Cardiac muscle cell (in vitro differentiated cells and primary cell): ENCODE measurements at places on chromosomes 3 and 15. TPM values are rescaled to one million over a fixed set of nuclear protein-coding genes. Genes with fewer than 3 reads are reported as not detected.

DPPA2 gene
- total RNA-seq, result not detected in 2 replicates

LRRC58 gene
- 10.9 and 14.1 TPM in 2 replicates for total RNA-seq

DLG1 gene
- total RNA-seq, result 43.2 and 61.4 TPM in 2 replicates

GNAT1 gene
- not detected in 2 replicates for total RNA-seq

BCL2A1 gene
- total RNA-seq, result not detected in 2 replicates

GABRB3 gene
- total RNA-seq, result 1.5 and 3.0 TPM in 2 replicates

GOLGA8Q gene
- 0.07 and 3.9 TPM in 2 replicates for total RNA-seq

RBP2 gene
- total RNA-seq, result not detected in 2 replicates

PROS1 gene
- 29.5 and 48.6 TPM in 2 replicates for total RNA-seq

CD47 gene
- total RNA-seq, result 19.1 and 34.9 TPM in 2 replicates

CELF6 gene
- total RNA-seq, result 1.3 and 2.5 TPM in 2 replicates

IL17RE gene
- 1.3 and 3.7 TPM in 2 replicates for total RNA-seq

CCNB2 gene
- total RNA-seq, result 11.2 and 86.1 TPM in 2 replicates

DOCK3 gene
- 0.42 and 1.3 TPM in 2 replicates for total RNA-seq

GRK7 gene
- not detected in 2 replicates for total RNA-seq

TNFSF10 gene
- not detected in 2 replicates for total RNA-seq

EPHA3 gene
- 8.7 and 9.2 TPM in 2 replicates for total RNA-seq

CHRNB4 gene
- total RNA-seq, result 0.14 and 0.57 TPM in 2 replicates

SH2D7 gene
- total RNA-seq, result not detected in 2 replicates

TTLL13 gene
- 0.21 TPM in 2 replicates for total RNA-seq

CCDC12 gene
- total RNA-seq, result 43.9 and 53.8 TPM in 2 replicates

WDR93 gene
- total RNA-seq, result 0.06 and 0.70 TPM in 2 replicates

IGF2BP2 gene
- 77.1 and 119 TPM in 2 replicates for total RNA-seq

POLG gene
- total RNA-seq, result 56.2 and 63.9 TPM in 2 replicates

VILL gene
- total RNA-seq, result 2.5 and 3.4 TPM in 2 replicates

AMT gene
- total RNA-seq, result 37.3 and 67.2 TPM in 2 replicates

NR2E3 gene
- total RNA-seq, result 0.09 TPM in 1 of 2 replicates, not detected in the other

ZIC4 gene
- not detected in 2 replicates for total RNA-seq

MGLL gene
- 1.0 and 1.1 TPM in 2 replicates for total RNA-seq

GNL3 gene
- total RNA-seq, result 53.8 and 57.3 TPM in 2 replicates

FAM107A gene
- total RNA-seq, result not detected in 2 replicates

ATP13A4 gene
- 0.53 and 3.0 TPM in 2 replicates for total RNA-seq

XIRP1 gene
- total RNA-seq, result 195 and 315 TPM in 2 replicates

PGBD4 gene
- total RNA-seq, result 1.7 TPM in 2 replicates

CCNDBP1 gene
- total RNA-seq, result 77.4 and 117 TPM in 2 replicates

CHAC1 gene
- total RNA-seq, result 6.0 and 8.0 TPM in 2 replicates

CADPS gene
- 57.8 and 63.8 TPM in 2 replicates for total RNA-seq

EFL1 gene
- 42.1 and 54.8 TPM in 2 replicates for total RNA-seq

SPINK8 gene
- not detected in 2 replicates for total RNA-seq

STAC gene
- 16.6 and 24.9 TPM in 2 replicates for total RNA-seq

SLC28A2 gene
- total RNA-seq, result not detected in 2 replicates

MGA gene
- 22.7 and 48.8 TPM in 2 replicates for total RNA-seq

SLC38A3 gene
- total RNA-seq, result 9.5 and 14.7 TPM in 2 replicates

BCHE gene
- total RNA-seq, result 6.3 and 11.1 TPM in 2 replicates

C15orf62 gene
- 1.2 and 1.6 TPM in 2 replicates for total RNA-seq

ATP2B2 gene
- total RNA-seq, result 0.63 and 0.77 TPM in 2 replicates

ITIH3 gene
- total RNA-seq, result 0.06 TPM in 1 of 2 replicates, not detected in the other

CPN2 gene
- total RNA-seq, result 0.36 and 0.56 TPM in 2 replicates

GMPPB gene
- total RNA-seq, result 27.6 and 41.3 TPM in 2 replicates

METTL6 gene
- total RNA-seq, result 17.1 and 21.1 TPM in 2 replicates
